NCI-H510A (cell line): ENCODE measurements at places on chromosomes 5 and 9.

GRCh38 chr9:79880626-79881025 is 308.9 kb downstream of the TLE4 start:
- DNase-seq, result no peak

- no peak for DNase-seq
Measured at GRCh38 chr9:2787065-2787464, 56.8 kb downstream of the PUM3 start.

- no peak for DNase-seq
Measured at GRCh38 chr5:34020726-34021125, 12.9 kb upstream of the AMACR start.

GRCh38 chr5:148729182-148729581 is 74.9 kb upstream of the HTR4 start:
- no peak for DNase-seq

- DNase-seq, result no peak
Measured at GRCh38 chr9:89477811-89478630, 19.9 kb downstream of the SEMA4D start.

DNA sequence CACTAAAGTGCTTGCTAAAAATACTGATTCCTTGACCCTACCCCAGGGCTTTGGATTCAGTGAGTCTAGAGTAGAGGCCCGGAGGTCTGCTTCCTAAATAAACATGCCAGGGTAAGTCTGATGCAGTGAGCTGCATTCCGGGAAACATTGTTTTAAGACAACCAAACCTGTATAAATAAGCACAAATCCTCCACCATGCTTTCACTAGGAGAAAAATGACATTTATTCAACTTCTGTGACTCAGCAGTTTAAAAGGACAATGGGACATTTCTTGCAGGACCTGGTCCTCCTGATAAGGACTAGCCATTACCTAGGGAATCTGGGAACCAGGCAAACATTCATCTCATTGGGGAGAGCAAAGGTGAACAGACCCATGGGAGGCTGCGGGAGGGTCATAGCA is 335.3 kb downstream of the MLLT3 start:
- DNase-seq, result no peak
